ENCODE measurements at places on chromosomes 4 and X.
A peak's percentile ranks its signal among the peaks of the same experiment; 100 is the strongest.

GRCh38 chrX:37594755-37595382 lies 23.4 kb downstream of the LANCL3 start:
- DNase-seq = no peak

DNA sequence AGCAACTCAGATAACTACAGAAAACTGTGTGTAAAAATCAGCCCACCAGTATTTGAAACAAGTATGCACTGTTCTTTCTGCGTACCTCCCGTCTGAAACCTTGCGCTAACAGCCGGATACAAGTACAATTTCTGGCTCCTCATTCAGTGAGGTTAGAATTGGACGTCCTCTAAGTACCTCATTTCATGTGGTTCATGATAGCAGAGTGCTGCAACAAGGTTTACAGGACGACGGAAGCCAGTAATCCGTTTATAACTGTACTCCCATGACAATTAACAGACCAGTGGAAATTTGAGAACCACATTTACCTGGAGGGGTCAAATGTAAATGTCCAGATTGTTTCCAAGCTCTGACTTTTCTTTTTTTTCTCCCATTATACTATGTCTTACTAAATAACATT lies 52.9 kb upstream of the TENM3 start:
- no peak for DNase-seq

- no peak for DNase-seq
These were observed 228.4 kb upstream of the ZFP42 start for GRCh38 chr4:187767158-187767557.

DNA sequence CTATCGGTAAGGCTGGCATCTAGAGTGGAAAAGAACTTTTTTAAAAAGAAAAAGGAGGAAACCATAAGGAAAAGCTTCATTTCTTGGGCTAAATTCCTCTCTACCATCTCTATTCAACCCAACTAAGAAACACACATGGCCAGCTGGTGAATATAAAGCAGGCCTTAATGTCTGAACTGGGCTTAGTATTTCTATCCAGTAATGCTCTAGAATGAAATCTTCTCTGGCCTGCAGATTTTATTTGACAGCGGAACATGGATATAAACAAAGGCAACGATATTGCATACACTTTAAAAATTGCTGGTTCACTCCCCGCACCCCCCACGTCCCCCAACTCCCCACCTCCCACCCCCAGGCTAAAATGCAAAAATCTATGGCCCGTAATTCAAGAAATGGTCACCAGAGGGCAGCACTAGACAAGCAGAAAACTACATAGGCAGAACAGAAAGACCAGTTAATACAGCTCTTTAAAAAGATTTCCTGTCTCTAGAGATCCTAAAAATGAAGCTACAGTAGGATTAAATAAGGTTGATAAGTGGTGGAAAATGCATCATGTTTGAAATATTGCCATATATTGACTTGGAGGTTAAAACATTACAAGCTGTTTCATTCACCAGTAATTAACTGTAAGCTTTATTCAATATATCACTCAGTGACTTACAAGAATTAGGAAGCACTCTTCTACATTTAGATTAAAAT lies 155.2 kb upstream of the GALNT7 start:
- DNase-seq = peak; percentile 37

DNA sequence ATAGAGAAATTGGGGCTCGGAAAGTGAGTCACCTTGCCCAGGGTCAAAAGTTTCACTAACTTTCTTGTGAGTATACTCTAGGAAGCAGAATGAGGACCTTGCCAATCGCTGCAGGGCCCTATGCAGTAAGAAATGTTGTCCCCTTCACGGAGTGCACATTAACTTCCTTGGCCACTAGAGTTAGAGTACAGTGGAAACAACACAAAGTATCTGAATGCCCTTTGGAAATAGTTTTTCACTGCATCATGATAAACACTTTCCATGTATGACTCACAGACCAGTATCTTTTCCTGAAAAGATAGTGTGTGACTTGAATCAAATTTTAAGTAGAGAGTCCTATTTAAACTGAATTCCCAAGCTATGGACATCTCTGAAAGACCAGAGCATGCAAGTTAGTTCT lies 45.5 kb upstream of the STK26 start:
- no peak for DNase-seq

Measured in activated gamma-delta T cell treated with anti-CD3 and anti-CD28 coated beads, Interleukin-2, amount 50 U/mL, for 16 hours (primary cell).